ENCODE measurements at places on chromosomes 1 and 21. TPM values are rescaled to one million over a fixed set of nuclear protein-coding genes. Genes with fewer than 3 reads are reported as not detected.

DNA sequence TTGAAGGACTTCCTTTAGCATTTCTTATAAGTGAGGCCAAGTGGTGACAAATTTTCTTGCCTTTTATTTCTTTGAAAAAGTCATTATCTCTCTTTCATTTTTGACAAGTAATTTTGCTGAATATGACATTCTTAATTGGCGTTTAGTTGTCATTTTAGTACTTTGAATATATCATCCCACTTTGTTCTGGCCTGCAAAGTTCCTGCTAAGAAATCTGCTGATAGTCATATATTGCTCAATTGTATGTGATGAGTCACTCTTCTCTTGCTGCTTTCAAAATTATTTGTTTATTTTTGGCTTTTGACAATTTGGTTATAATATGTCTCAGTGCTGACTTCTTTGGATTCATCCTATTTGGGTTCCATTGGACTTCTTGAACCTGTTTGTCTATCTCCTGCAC is 312.6 kb downstream of the DUSP10 start:
- DNase-seq: no peak

DNA sequence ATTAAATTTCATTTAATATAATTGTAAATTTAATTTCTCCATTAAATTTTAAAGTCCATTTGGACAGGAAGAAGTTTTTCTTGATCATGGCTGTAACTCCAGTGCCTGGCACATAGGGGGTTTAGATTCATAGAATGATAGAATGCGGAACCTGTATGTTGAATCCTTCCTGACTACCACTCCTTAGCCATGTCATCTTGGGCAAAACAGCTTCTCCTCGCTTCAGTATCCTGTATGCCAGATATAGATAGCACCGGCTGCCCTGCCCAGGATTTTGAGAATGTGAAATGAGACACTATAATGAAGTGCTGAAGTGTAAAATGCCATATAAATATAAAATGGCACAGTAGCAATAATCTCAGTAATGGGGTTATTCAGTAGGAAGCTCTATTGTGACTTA is 6.4 kb downstream of the DYRK1A start:
- DNase-seq: no peak

DNA sequence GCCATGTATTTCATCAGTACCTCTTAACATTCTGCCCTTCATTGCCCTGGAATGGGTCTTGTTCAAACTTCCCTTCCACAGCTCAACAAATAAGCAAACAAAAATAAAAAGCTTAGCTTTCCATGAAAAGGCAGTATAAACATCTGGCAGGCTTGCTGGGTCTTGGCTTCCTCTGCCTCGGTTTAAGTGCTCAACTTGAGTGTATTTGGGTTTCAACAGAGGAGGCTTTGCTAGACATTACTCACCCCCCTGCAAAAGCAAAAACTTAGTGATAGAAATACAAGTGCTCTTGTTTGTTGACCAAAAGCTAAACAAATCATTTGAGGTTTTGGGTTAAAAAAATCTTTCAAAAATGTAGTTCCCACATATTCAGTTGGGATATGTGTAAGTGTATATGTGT is 518.5 kb downstream of the PLPP3 start:
- no peak for DNase-seq

DNA sequence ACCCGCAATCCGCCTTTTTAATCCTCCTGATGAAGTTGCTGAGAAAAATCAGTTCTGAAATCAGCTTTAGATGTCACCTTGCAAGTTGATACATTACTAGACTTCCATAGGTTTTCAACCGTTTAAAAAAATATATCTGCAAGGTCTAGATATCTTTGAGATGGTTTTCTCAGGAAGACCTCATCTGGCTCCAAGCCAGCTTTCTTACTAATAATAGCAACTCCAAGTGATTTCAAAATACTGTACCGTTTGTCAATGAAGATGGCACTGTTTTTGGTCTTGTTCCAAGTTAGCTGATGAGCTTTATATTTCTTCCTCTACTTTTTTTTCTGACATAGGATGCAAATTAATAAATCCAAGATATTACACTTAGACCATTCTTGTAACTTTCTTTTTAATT is 40.3 kb downstream of the LRRC8C start:
- no peak for DNase-seq

The AMIGO1 gene
- 2.9 TPM for total RNA-seq

GRCh38 chr1:211627259-211627658 is 48.2 kb downstream of the NEK2 start:
- no peak for DNase-seq

- no peak for DNase-seq
These were observed 38.7 kb downstream of the AMY1C start for GRCh38 chr1:103788377-103788776.

The BRDT gene
- not detected for total RNA-seq

The ACADM gene
- 90.3 TPM for total RNA-seq
